Esophagus squamous epithelium (tissue), 5 donors: ENCODE measurements at places on chromosomes 1 and 21.

DNA sequence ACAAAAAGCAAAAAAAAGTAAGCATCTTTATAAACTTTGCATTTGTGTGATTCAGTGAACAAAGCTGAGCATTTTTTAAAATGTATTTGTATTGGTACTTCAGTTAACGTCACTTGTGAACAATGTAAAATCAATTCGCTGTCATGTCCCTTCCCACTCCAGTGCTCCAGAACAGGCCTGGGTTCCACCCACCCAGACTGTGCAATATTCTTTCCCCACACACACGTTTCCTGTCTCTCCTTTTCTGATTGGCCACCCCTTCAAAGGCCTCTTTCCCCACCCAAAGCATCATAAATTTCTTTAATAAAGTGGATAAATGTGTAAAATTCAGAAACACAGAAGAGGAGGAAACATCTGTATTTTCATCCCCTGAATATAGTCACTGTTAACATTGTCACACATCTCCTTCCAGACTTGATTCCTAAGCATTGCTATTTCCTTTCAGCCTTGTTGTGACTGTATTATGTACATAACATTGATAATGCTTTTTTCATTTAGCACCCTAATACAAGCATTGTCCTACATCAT is 12.0 kb downstream of the CLEC20A start:
- no peak for DNase-seq
- no peaks in the 10 kb centered on the region for H3K36me3 ChIP-seq
- H3K4me1 ChIP-seq, result peaks cover 10% of the 10 kb centered on the region
- no peak overlapping the region for H3K27ac ChIP-seq
- H3K4me3 ChIP-seq, result no peak overlapping the region

DNA sequence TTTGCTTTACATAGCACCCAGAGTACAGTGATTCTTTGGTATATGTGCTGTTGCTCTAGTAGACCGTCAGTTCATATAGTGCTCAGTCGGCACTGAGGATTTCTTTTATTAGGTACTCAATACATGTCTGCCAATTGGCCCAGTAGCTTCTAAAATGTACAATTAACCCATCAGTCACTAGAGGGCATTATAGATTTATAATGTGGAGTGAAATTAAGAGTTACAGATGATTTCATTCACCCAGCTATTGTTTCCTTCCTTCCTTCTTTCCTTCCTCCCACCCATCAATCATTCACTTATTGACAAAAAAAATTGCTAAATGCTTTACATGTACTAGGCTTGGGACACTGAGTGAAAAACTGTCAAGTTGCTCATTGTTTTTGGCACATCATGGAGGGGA is 263.6 kb upstream of the USP24 start:
- no peak overlapping the region for H3K4me3 ChIP-seq
- H3K36me3 ChIP-seq, result no peaks in the 10 kb centered on the region
- no peak for DNase-seq
- no peaks in the 10 kb centered on the region for H3K27me3 ChIP-seq
- no peak overlapping the region for H3K27ac ChIP-seq
- no peaks in the 10 kb centered on the region for H3K4me1 ChIP-seq

GRCh38 chr1:231215681-231216385 is 25.2 kb upstream of the GNPAT start:
- H3K4me3 ChIP-seq, result no peak overlapping the region
- H3K27ac ChIP-seq, result no peak overlapping the region
- no peaks in the 10 kb centered on the region for H3K36me3 ChIP-seq
- H3K27me3 ChIP-seq, result no peaks in the 10 kb centered on the region

GRCh38 chr1:175877939-175878737 is 134.7 kb upstream of the TNR start:
- H3K4me3 ChIP-seq, result no peak overlapping the region
- no peaks in the 10 kb centered on the region for H3K27me3 ChIP-seq
- H3K36me3 ChIP-seq, result no peaks in the 10 kb centered on the region
- H3K27ac ChIP-seq, result no peak overlapping the region

- no peak overlapping the region for H3K4me3 ChIP-seq
- H3K27me3 ChIP-seq, result no peaks in the 10 kb centered on the region
- no peak for DNase-seq
- H3K4me1 ChIP-seq, result no peaks in the 10 kb centered on the region
- H3K36me3 ChIP-seq, result peaks cover 17% of the 10 kb centered on the region
- no peak overlapping the region for H3K27ac ChIP-seq
These were observed 24.3 kb downstream of the COL6A2 start for GRCh38 chr21:46122237-46122671.

- H3K4me1 ChIP-seq, result no peaks in the 10 kb centered on the region
- no peaks in the 10 kb centered on the region for H3K27me3 ChIP-seq
- DNase-seq, result no peak
- H3K4me3 ChIP-seq, result no peak overlapping the region
- no peaks in the 10 kb centered on the region for H3K36me3 ChIP-seq
These were observed 6.6 kb upstream of the TMEM52 start for GRCh38 chr1:1925437-1926345.

DNA sequence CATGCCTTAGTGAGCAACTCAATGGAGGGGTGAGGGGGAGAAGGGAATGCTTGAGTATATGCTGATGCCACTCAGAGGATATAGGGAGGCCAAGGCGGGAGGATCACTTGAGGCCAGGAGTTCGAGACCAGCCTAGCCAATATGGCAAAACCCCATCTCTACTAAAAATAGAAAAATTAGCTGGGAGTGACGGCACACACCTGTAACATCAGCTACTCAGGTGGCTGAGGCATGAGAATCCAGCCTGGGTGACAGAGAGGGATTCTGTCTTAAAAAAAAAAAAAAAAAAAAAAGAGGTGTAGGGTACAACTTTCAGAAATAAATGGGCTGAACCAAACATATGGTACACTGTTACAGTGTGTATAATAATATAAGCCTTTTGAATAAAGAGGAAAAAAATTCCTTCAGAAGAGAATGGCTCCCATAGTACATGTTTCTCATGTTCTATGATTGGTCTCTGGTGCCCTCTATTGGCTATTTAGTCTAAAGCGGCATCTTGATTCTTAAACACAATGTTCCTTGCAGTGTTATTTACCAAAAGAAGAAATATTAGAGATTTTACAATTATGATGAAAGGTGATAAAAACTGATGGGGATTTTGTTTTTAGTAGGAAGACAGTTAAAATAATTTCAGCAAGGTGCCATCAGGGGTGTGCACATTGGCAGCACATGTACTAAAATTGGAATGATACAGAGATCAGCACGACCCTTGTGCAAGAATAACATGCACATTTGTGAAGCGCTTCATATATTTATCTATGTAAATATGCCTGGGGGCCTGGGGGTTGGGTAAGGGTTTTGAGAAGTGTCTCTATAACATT is 109.8 kb downstream of the PATJ start:
- H3K27me3 ChIP-seq, result no peaks in the 10 kb centered on the region
- H3K36me3 ChIP-seq, result peaks cover 25% of the 10 kb centered on the region
- no peaks in the 10 kb centered on the region for H3K4me1 ChIP-seq

GRCh38 chr1:151961833-151962232 is 31.8 kb downstream of the S100A10 start:
- no peak overlapping the region for H3K4me3 ChIP-seq
- DNase-seq, result no peak
- H3K4me1 ChIP-seq, result no peaks in the 10 kb centered on the region
- H3K36me3 ChIP-seq, result no peaks in the 10 kb centered on the region
- no peaks in the 10 kb centered on the region for H3K27me3 ChIP-seq
